ENCODE measurements at places on chromosomes 11 and 22.

- DNase-seq: no peak
These were observed 61.8 kb downstream of the SCUBE1 start for GRCh38 chr22:43281394-43281793.

GRCh38 chr11:208181-208916 lies 841 bp downstream of the RIC8A start:
- peak; percentile 28 for DNase-seq

- DNase-seq: no peak
These were observed 45.2 kb downstream of the CTSC start for GRCh38 chr11:88292171-88292843.

DNA sequence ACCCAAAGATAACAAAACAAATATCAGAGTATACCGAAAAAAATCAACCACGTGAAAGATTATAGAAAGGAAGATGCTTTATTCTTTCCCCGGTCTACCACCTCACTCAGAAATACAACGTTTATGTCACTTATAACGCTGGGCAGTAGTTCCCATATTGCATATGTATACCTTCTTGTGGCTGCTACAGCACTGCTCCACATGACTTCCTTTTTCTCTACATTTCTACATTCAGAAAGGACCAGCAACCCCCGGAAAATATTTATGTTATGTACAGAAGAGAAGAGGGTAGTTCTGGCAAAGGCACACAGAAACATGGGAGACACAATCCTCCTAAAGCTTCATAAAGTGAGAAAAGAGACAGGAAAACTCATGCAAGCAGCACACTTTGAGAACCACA lies 56.8 kb downstream of the MTMR2 start:
- no peak for DNase-seq

- DNase-seq: no peak
These were observed 4.2 kb upstream of the UPK3A start for GRCh38 chr22:45280587-45280980.

GRCh38 chr11:18618342-18619025 lies 15.7 kb downstream of the SPTY2D1 start:
- no peak for DNase-seq

DNA sequence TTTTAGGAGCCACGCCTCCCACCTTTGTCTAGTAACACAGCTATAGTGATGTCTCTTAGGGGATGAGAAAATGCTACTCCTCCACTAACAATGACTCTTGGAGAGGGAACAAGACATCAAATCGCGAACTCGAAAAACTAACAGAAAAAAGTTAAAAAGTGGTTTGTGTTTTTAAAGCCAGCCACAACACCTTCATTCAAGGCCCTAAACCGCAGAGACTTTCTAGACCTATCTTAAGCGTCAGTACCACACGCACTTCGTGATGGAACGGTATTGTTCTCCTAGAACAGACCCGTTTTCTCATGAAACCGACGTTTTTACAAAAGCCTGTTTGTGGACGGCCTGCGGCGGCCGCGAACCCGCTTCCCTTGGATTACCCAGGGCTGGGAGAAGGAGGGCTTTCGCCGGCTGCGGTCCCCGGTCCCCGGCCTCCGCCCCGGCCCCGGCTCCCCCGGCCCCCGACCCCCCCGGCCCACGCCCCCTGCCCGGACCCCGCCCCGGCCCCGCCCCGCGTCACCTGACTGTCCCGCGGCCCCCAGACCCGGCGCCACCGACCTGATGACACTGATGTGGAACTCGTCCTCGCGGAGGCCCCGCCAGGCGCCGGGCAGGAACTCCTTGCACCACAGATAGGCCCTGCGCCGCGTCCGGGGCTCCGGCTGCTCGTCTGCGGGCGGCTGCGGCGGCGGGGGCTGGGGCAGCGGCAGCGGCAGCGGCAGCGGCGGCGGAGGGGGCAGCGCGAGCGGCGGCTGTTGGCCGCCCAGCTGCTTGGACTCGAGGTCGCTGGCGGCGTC lies 718 bp downstream of the CHKA start:
- DNase-seq: no peak
